Left ventricle myocardium inferior (tissue), 1 donor: ENCODE measurements at places on chromosomes 7 and 10. TPM values are rescaled to one million over a fixed set of nuclear protein-coding genes. Genes with fewer than 3 reads are reported as not detected.

DNA sequence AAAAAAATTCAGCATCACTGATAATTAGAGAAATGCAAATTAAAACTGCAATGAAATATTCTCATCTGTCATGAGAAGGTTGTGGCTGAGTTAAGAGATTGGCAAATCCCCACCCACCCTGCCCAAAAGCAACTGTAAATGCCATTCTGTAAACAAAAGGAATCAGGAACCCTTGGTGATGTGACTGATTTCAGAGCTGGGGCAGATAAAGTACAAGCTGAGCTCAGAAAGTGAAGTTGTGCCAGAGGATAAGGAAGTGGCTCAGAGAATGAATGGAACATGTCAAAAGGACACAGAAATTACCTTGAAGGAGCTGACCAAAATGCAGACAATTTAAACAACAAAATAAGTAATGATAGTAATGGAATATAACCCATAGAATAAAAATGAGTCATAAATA is 32.7 kb upstream of the ARMS2 start:
- peaks cover 53% of the 10 kb centered on the region for H3K36me3 ChIP-seq
- DNase-seq = no peak
- H3K27me3 ChIP-seq = no peaks in the 10 kb centered on the region
- peak overlapping the region; percentile 21 for H3K27ac ChIP-seq
- H3K4me3 ChIP-seq = no peak overlapping the region
- H3K4me1 ChIP-seq = peaks cover 55% of the 10 kb centered on the region

DNA sequence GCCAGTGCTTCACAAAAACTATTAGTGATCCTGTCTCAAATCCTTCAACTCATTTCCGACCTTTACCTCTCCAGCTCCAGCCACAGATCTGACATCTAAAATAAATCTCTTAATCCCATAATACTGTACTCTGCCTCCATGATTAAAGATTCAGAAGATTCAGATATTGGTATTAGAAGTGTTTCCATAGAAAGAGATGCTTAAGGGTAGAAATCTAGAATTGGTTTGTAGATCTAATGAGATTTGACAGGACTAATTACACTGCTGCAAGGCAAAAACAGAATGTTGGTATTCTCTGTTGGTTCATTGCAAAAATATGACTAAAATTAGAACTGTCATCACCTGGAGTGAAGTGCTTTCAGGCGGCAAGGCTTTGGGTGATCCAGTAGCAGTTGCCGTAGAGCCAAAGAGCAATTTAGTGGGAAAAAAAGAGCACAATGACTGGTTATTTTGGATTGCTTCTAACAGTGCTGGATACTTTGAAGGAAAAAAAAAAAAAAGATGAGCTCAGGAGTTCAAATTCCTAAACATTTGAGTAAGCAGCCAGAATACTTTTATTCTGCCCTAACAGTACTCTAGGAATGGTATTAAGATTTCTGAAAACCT is 940.1 kb upstream of the SORCS1 start:
- DNase-seq = no peak
- H3K4me3 ChIP-seq = no peak overlapping the region
- H3K27ac ChIP-seq = no peak overlapping the region

DNA sequence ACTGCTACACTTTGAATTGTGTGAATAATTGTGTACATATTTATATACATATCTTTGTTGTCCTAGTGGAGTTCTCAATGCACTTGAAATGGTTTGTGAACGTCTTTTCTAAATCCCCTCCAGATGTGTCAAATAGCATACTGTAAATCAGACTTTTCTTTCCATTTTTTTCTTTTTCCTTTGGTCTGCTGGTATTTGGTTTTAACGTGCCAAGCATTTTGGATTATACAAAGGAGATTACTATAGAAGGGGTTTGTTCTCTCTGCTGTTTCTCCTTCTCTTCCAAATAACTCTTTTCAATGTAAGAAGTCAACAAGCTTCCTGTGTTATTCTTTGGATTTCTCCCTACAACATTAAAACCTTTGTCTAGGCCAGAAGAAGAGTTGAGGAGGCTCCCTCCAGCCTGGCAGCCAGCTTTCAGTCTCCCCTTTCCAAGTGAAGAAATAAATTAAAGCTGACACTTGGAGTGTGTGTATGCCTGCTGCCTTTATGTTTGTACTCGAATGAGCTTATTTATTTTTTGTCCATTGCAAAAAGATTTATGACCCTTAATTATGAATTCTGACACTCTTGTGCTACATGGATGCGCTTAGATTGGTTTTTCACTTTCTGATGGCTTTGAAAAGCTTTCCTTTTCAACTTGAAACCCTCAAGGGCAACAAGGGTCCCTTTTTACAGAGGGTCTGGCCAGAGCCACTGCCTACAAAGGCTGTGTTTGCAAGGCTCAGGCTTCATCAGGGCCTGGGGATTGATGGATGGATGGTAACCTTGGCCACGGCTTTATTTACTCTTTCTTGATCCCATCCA is 107.8 kb downstream of the RAB18 start:
- DNase-seq = no peak
- H3K4me3 ChIP-seq = no peak overlapping the region
- H3K36me3 ChIP-seq = no peaks in the 10 kb centered on the region
- no peaks in the 10 kb centered on the region for H3K27me3 ChIP-seq
- no peaks in the 10 kb centered on the region for H3K4me1 ChIP-seq

- peak overlapping the region; percentile 85 for H3K27ac ChIP-seq
- no peaks in the 10 kb centered on the region for H3K36me3 ChIP-seq
- peak overlapping the region; percentile 42 for H3K4me3 ChIP-seq
- peaks cover 38% of the 10 kb centered on the region for H3K4me1 ChIP-seq
- DNase-seq = peak; percentile 75
These were observed 251.7 kb upstream of the PITRM1 start for GRCh38 chr10:3424111-3424851.

Gene ZNF22
- 14.2 TPM for total RNA-seq

DNA sequence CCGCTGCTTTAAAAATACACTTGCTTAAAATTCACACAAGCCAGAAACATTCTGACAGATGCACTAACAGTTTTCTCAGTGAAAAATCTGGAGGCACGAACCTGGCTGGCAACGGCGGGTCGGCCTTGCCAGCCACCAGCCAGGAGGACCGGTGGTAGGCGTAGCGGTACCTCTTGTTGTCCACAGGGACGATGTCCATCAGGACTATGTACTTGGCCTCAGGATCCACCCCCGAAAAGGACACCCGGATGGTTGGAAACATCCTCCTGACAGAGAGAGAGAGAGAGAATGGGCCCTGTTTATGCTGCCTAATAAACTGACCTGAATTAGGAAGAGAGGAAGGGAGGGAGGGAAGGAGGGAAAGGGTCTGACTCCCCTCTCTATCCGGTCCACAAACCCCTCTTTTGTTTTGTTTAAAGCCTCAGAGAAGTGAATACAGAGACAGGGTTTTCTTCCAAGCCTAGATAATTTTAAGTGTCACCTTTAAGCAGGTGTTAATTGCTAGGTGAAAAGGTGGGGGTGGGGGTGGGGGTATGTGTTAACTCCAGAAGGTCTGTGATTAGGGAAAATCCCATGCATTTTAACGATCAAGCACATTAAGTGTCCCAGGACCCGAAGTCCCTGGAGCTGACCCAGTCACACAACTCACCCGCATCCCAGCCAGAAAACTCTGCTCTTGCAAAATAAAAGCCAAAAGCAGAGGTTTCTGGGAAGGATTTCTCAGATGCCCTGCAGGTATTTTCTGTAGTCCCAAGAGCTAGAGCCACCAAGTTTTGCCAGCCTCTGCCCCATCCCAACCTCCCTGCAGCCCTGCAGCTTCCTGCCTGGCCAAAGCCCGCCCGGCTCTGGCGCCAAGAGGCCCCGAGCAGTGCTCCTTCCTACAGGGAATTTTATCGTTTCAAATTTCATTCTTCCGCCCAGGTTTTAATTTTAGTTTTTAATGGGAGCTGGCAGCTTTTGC is 5.0 kb downstream of the TBX20 start:
- H3K27ac ChIP-seq = peak overlapping the region; percentile 92
- peak overlapping the region; percentile 73 for H3K4me3 ChIP-seq
- peaks cover 83% of the 10 kb centered on the region for H3K4me1 ChIP-seq
- H3K27me3 ChIP-seq = peaks cover 67% of the 10 kb centered on the region
- peaks cover 30% of the 10 kb centered on the region for H3K36me3 ChIP-seq
- no peak for DNase-seq

Gene MYPN
- total RNA-seq = 124 TPM

Gene STRIP2
- total RNA-seq = 17.1 TPM

GRCh38 chr10:125473143-125473793 is 209.7 kb downstream of the TEX36 start:
- no peaks in the 10 kb centered on the region for H3K36me3 ChIP-seq
- H3K4me3 ChIP-seq = no peak overlapping the region
- H3K4me1 ChIP-seq = no peaks in the 10 kb centered on the region
- no peak overlapping the region for H3K27ac ChIP-seq

Gene VAX1
- total RNA-seq = not detected

Gene C7orf33
- not detected for total RNA-seq

Gene PNLIPRP3
- total RNA-seq = not detected

DNA sequence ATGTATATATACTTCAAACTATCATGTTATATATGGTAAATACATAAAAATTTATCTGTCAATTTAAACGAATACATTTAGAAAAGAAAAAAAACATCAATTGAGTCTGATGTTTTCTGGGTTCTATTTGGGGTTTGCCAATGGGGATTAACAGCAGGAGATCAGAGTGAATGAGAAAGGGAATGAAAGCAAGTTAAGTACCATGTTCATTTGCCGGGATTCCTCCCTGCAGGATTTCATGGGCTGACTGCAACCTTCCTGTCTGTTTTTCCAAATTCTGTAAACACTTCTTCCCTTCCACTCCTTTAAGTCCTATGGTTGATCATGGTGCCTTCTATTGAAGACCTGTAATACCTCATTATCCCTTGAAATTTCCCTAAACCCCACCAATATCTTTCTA is 33.9 kb upstream of the SEMA3A start:
- H3K27ac ChIP-seq = no peak overlapping the region
- H3K4me1 ChIP-seq = no peaks in the 10 kb centered on the region
- no peak for DNase-seq
- no peak overlapping the region for H3K4me3 ChIP-seq
- H3K36me3 ChIP-seq = no peaks in the 10 kb centered on the region
- no peaks in the 10 kb centered on the region for H3K27me3 ChIP-seq

- H3K27ac ChIP-seq = peak overlapping the region; percentile 76
- H3K27me3 ChIP-seq = no peaks in the 10 kb centered on the region
- no peak for DNase-seq
- H3K4me1 ChIP-seq = peaks cover 19% of the 10 kb centered on the region
- no peaks in the 10 kb centered on the region for H3K36me3 ChIP-seq
These were observed 5.8 kb upstream of the PDCD4 start for GRCh38 chr10:110865809-110866482.

DNA sequence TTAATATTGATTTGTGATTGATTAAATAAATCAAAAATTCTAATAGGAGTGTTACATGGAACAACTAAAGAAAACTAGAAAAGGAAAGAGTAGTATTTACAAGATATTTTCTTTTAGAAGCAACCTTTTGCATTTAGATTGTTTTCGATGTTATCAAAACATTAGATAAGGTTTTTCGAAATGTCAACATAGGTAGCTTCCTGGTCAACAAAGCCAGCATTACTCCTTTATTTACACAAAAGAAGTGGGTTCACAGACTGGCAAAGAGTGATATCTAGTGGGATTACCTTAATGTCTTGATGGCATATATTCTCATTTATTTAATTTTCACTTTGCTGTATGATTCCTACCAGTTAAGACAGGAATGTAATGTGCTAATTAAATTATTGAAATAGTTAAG is 117.3 kb upstream of the TEX47 start:
- no peaks in the 10 kb centered on the region for H3K27me3 ChIP-seq
- H3K27ac ChIP-seq = no peak overlapping the region
- H3K4me3 ChIP-seq = no peak overlapping the region

Gene CALML3
- not detected for total RNA-seq

DNA sequence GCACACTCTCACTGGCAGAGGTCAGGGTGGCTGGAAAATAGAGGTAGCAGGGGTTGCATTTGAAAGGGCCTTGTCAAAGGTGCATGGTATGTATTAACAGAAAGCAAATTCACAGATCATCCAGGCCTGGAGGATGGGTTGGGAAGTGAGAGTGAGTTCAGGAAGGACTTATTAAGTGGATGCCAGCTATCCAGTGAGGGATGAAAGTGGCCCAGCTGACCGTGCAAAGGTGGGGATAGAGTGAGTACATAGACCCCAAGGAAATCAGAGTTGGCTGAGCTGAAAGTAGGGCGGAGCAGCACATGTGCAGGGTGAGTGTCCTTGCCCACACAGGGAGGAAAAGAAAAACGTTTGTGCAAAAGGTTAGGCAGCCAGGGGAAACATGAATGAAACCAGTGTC is 58.1 kb downstream of the HECW1 start:
- H3K27ac ChIP-seq = no peak overlapping the region
- peaks cover 54% of the 10 kb centered on the region for H3K27me3 ChIP-seq
- no peak overlapping the region for H3K4me3 ChIP-seq
- H3K36me3 ChIP-seq = no peaks in the 10 kb centered on the region
- DNase-seq = no peak

DNA sequence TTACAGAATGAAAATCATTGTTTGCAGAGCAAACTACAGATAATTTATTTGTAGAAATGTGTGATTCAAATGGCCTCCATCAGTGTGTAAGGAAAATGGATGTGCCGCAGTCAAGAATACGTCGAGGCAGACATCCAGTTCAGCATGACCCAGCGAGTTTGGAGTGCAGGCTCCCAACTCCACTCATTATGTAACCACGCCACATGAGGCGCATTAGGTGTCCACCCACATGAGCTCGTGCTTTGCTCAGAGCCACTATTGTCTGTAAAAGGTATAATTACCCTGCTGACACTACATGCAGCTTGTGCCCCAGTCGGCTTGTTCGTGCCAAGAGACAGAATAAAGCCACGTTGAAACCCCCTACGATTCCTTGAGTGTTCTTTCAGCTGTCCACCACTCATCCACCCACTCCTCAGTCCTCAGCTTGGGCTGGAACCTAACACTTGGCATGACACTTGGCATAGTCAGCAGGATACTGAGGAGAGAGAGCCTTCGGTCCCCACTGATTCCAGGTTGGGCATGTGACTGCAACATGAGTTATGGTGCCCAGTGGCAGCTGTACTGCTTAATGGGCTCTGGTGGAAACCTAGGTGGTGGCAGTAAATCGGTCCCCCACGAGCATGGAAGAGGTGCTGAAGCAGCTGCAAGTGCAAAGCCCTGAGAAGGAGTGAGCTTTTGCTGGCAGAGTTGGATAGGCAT is 102.7 kb downstream of the BICC1 start:
- H3K27ac ChIP-seq = no peak overlapping the region
- peaks cover 8% of the 10 kb centered on the region for H3K4me1 ChIP-seq
- H3K27me3 ChIP-seq = no peaks in the 10 kb centered on the region
- no peak for DNase-seq
- no peak overlapping the region for H3K4me3 ChIP-seq
- H3K36me3 ChIP-seq = no peaks in the 10 kb centered on the region
